Psoas muscle (tissue), 8 donors: ENCODE measurements at places on chromosomes 3 and 15. TPM values are rescaled to one million over a fixed set of nuclear protein-coding genes. Genes with fewer than 3 reads are reported as not detected.

GRCh38 chr3:177229791-177230190 lies 32.5 kb upstream of the TBL1XR1 start:
- no peak for DNase-seq
- H3K27ac ChIP-seq, result no peak overlapping the region
- peaks cover 7% of the 10 kb centered on the region for H3K4me1 ChIP-seq
- no peak overlapping the region for H3K4me3 ChIP-seq
- no peaks in the 10 kb centered on the region for H3K27me3 ChIP-seq

GRCh38 chr3:50627407-50628051 lies 10.6 kb downstream of the MAPKAPK3 start:
- no peaks in the 10 kb centered on the region for H3K27me3 ChIP-seq
- DNase-seq, result peak; percentile 83
- peak overlapping the region; percentile 88 for H3K27ac ChIP-seq
- no peaks in the 10 kb centered on the region for H3K36me3 ChIP-seq
- peaks cover 85% of the 10 kb centered on the region for H3K4me1 ChIP-seq
- no peak overlapping the region for H3K4me3 ChIP-seq

DNA sequence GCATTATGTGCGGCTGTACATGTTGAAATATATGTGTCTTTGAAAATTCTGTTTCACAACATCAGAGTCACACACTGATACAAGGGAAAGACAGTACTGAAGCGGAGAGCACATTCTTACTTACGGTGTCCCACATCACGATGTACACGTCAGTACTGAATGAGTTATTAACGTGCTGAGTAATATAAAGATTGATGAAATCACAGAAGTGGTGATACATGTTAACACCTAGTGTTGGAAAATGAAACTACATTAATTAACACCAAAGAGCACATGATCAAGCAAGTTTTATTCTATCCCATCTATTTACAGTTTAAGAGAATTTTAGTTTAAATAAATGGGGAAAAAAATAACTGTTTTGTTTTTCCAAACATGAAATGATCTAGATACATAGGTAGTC lies 15.6 kb downstream of the EOGT start:
- H3K27ac ChIP-seq, result no peak overlapping the region
- H3K27me3 ChIP-seq, result no peaks in the 10 kb centered on the region
- no peaks in the 10 kb centered on the region for H3K4me1 ChIP-seq
- DNase-seq, result no peak
- peaks cover 6% of the 10 kb centered on the region for H3K36me3 ChIP-seq
- no peak overlapping the region for H3K4me3 ChIP-seq

DNA sequence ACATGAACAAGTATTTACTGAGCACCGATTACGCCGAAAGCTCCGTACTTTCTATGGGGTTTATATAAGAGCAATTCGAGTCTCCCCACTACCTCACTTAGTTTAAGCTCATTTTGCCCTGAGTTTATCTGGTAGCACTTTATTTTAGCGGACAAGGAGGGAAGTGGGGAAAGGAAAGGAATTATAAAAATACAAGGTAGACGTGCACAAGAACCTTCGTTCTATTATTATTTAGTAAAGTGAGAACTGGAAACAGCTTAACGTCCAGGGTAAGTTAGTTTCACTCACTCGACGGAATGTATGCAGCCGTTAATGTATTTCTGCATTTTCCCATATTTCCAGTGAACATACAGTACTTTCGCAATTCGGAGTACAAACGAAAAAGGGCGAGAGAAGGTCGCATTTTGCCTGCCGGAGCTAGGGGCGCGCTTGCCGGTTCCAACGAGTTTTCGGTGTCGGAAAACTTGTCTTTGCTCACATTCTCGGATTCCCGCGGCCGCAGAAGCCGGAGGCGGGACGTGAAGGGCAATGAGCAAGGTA lies 1.2 kb upstream of the STT3B start:
- no peaks in the 10 kb centered on the region for H3K36me3 ChIP-seq
- peaks cover 21% of the 10 kb centered on the region for H3K4me1 ChIP-seq

- no peaks in the 10 kb centered on the region for H3K27me3 ChIP-seq
- H3K4me3 ChIP-seq, result no peak overlapping the region
- no peaks in the 10 kb centered on the region for H3K4me1 ChIP-seq
- no peak for DNase-seq
- no peak overlapping the region for H3K27ac ChIP-seq
Observed at GRCh38 chr15:36914960-36915808, 185.2 kb downstream of the MEIS2 start.

DNA sequence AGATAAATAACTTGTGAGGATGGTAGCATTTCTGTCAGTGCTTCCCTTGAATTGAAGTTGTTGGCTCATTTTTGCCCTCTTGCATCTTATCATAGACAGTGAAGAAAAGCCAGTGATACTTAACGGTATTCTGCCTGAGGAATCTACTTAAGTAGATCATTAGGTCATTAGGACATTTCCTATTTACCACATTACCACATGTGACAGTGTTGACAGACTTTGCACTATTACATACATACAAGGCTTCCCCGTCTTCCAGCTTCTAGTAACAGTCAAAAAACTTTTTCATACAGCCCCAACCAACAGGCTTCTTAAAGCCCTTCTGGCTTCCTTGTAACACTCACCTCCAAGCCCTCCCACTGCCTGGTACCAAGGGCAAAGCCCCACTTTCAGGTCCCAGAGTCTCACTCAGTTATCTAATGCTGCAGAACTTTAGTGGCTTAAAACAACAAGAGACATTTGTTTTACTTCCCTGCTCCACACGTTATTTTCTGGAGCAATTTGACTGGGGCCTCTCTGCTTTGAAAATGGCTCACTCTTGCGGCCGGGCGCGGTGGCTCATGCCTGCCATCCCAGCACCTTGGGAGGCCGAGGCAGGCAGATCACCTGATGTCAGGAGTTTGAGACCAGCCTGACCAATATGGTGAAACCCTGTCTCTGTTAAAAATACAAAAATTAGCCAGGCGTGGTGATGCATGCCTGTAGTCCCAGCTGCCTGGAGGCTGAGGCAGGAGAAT lies 40.0 kb downstream of the ASB7 start:
- no peaks in the 10 kb centered on the region for H3K36me3 ChIP-seq
- no peaks in the 10 kb centered on the region for H3K27me3 ChIP-seq
- H3K4me3 ChIP-seq, result no peak overlapping the region
- DNase-seq, result no peak
- no peak overlapping the region for H3K27ac ChIP-seq

DNA sequence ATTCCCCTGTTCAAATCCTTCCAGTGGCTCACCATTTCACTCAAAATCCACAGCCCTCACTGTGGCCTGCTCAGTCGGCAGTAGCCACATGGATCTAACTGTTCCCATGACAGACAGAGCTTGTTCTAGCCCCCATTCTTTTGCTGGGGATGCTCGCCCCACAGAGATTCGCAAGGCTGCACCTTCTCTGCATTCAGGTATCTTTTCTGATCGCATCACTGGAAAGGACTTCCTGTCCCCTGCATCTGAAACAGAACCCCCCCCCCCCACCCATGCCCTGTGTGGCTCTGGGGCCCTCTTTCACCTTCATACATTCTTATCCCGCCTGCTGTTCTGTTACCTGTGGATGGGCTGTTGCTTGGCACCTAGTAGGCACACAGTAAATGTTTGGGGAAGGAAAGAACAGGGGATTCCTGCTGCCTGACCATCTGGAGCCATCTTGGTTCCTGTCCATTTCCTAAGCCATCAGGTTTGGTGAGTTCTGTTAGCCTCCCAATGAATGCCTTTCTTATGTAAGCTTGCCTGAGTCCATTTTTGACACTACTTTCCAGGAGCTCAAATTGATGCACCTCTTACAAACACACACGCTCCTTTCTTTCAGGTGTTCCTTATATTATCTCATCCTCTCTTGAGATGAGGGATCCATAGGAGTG lies 42.9 kb upstream of the PGPEP1L start:
- peaks cover 5% of the 10 kb centered on the region for H3K4me1 ChIP-seq
- no peaks in the 10 kb centered on the region for H3K36me3 ChIP-seq
- no peak for DNase-seq
- no peaks in the 10 kb centered on the region for H3K27me3 ChIP-seq
- no peak overlapping the region for H3K27ac ChIP-seq
- no peak overlapping the region for H3K4me3 ChIP-seq

DNA sequence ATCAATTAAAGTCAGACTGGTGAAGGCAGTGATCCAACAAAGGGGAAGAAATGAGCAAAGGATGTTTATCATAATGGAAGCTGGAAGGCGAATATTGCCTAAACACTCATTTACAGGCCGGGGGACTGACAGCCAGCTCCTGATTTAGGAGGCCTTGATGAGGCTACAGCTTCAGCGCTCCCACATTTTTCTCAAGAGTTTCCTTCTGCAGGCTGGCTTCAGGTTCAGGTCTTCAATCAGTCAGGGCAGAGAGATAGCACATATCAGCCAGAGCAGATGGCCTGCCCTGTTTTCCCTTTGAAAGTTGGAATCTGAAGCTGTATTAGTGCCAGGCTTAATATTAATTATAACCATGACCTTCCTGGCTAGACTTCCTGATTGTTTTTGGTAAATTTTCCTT lies 218.9 kb downstream of the SV2B start:
- H3K36me3 ChIP-seq, result no peaks in the 10 kb centered on the region
- no peaks in the 10 kb centered on the region for H3K4me1 ChIP-seq
- no peak overlapping the region for H3K27ac ChIP-seq
- DNase-seq, result no peak

DNA sequence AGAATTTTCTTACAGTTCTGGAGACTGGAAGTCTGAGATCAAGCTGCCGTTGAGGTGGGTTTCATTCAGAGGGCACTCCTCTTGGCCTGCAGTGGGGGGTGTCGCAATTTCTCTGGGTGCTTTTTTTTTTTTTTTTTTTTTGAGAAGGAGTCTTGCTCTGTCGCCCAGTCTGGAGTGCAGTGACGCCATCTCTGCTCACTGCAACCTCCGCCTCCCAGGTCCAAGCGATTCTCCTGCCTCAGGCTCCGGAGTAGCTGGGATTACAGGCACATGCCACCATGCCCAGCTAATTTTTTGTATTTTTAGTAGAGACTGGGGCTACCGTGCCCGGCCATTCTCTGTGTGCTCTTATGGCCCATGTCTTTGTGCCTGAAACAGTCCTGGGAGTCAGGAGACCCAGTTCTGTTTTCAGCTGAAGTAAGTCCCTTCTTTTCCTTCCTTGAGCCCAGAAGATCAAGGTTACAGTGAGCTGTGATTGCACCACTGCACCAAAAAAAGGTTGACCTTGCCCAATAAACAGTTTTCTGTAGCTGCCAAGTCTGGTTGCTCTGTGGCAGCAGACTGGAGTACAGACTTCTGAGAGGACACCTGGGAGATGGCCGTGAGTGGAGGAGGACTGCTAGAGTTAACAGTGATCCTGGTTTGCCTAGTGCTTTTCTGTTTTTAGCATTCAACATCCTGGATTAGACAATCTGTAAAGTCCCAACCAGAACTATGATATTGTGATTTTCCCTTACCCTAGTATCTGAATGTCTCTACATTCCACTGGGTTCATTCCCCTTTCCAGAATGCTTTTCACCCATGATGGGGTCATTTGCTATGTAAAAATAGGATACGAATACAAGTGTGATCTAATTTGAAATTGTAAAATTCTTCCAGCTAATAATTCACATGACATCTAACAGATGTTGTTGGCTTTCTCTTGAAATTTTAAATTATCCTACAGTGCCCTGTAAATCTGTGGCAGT lies 76.6 kb upstream of the RNF7 start:
- H3K27me3 ChIP-seq, result peaks cover 9% of the 10 kb centered on the region
- no peaks in the 10 kb centered on the region for H3K36me3 ChIP-seq
- no peak overlapping the region for H3K27ac ChIP-seq
- H3K4me1 ChIP-seq, result no peaks in the 10 kb centered on the region
- DNase-seq, result no peak

DNA sequence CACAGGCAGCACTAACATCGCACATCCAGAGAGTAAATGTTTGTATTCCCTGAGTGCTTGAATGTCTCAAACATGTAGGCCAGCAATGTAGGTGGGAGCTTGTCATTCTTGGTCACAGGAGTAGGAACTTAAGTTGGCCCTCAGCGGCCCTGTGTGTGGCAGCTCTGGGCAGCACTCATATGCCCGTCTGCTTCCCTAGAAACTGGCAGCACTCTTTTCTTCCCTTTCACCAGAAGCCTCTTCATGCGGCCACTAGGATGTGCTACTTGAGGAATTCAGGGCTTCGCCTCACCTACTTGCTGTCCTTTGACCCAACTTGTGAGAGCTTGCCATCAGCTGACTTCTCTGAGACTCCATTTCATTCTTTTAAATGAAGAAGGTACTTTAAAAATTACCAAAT lies 69.5 kb downstream of the TIPARP start:
- no peak for DNase-seq
- no peak overlapping the region for H3K4me3 ChIP-seq
- H3K36me3 ChIP-seq, result no peaks in the 10 kb centered on the region
- no peak overlapping the region for H3K27ac ChIP-seq
- no peaks in the 10 kb centered on the region for H3K4me1 ChIP-seq

DNA sequence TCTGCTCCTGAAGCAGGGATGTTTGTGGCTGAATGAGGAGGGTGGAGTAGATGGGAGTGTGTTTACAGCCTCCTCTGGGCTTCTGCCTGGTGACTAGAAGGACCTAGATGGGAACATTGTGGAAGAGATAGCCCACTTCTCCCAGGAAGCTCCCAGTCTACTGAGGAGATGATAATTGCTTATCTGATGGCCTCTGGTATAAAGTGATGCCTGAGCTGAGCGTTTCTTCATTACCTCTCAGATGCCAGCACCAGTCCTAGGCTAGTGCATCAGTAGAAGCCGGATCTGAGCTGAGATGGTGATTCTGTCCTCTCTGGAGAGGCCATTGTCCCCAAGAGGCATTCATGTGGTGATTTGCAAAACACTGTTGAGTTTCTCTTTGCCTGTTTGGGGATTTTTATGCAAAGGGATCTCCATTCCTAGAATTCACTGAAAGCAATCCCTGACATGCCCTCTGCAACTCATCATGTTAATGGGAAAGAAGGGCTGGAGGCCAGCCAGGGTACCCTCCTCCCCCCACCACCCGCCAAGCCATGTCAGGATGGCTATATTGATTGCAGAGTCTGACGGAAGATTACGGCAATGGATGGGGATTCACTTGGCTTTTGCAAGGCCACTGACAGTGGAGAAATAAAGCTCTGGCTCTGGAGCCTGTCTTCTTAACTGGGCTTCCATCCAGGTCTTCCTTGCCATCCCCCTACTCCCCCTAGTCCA lies 166.4 kb upstream of the ROPN1 start:
- H3K27me3 ChIP-seq, result no peaks in the 10 kb centered on the region
- no peak for DNase-seq
- no peak overlapping the region for H3K4me3 ChIP-seq
- peaks cover 4% of the 10 kb centered on the region for H3K4me1 ChIP-seq
- no peak overlapping the region for H3K27ac ChIP-seq
- H3K36me3 ChIP-seq, result no peaks in the 10 kb centered on the region

DNA sequence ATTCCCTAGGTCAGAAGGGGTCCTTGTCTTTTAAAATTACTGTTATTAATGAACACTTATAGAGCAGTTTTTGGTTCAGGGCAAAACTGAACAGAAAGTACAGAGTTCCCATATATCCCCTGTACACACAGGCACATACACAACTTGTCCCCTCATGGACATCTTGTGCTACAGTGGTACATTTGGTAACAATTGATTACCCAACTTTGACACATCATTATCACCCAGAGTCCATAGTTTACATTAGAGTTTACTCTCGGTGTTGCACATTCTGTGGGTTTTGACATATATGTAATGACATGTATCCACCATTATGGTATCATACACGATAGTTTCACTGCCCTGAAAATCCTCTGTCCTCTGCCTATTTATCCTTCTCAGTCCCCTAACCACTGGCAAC lies 984 bp upstream of the EDC3 start:
- H3K36me3 ChIP-seq, result peaks cover 3% of the 10 kb centered on the region
- peak overlapping the region; percentile 98 for H3K4me3 ChIP-seq
- peaks cover 8% of the 10 kb centered on the region for H3K4me1 ChIP-seq

PDZRN3 gene
- 16.0 TPM for total RNA-seq

C3orf20 gene
- total RNA-seq, result 0.06 TPM

RASGRF1 gene
- not detected for total RNA-seq

WWTR1 gene
- 35.5 TPM for total RNA-seq

SPATA12 gene
- total RNA-seq, result not detected

ERICH6 gene
- total RNA-seq, result not detected

RAB11A gene
- total RNA-seq, result 115 TPM

CASR gene
- 0.02 TPM for total RNA-seq

KLHL6 gene
- total RNA-seq, result 0.50 TPM
